ENCODE measurements at places on chromosomes 6 and 20.

GRCh38 chr20:19760371-19760721, 2.3 kb downstream of the RIN2 start:
- no peak overlapping the region for H3K4me3 ChIP-seq
- H3K36me3 ChIP-seq, result no peaks in the 10 kb centered on the region
- DNase-seq, result no peak
- peaks cover 44% of the 10 kb centered on the region for H3K27me3 ChIP-seq

DNA sequence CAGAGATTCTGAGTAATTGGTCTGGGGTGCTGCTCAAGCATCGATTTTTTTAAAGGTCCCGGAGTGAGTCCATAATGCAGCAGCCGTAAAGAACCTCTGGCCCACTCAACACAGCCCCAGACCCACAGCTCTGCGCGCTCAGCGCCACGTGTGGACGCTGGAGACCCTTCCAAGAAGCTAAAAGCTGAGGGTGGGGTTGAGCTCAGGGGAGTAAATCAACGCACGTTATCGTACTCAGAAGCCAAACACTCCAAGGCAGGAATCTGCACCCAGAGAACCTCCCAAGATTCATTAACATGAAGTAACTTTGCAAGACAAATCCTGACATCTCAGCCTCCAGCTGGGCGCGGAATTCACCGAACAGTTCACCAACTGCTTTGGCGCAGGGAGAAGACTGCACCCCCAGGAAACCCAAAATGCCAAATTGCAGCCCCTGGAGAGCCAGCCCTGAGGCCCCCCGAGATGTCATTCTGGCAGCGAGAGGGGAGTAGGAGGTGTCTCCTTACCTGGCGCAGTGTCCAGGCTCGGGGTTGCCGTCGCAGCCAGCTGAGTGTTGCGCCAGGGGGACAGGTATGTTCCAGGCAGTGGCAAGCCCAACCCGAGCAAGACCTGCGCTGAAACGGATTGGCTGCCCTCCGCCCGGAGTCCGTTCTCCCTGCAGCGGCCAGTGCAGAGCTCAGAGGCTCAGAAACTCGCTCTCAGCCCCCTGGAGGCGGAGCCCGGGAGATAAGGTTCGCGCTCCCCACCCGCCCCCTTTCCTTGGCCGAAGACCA, at the start of gene COL21A1:
Gene COL21A1 (minus strand): TSS at position 700 of the 773 bp plus-strand sequence. CDS start 64,962 bp downstream, outside the sequence.
- peaks cover 5% of the 10 kb centered on the region for H3K27me3 ChIP-seq
- DNase-seq, result no peak
- no peaks in the 10 kb centered on the region for H3K4me1 ChIP-seq
- H3K27ac ChIP-seq, result no peak within 1 kb of the TSS
- H3K4me3 ChIP-seq, result no peak within 1 kb of the TSS

- no peaks in the 10 kb centered on the region for H3K27me3 ChIP-seq
- H3K36me3 ChIP-seq, result no peaks in the 10 kb centered on the region
- DNase-seq, result no peak
- no peak overlapping the region for H3K4me3 ChIP-seq
These were observed 32.1 kb downstream of the PSMG4 start for GRCh38 chr6:3290931-3291211.

DNA sequence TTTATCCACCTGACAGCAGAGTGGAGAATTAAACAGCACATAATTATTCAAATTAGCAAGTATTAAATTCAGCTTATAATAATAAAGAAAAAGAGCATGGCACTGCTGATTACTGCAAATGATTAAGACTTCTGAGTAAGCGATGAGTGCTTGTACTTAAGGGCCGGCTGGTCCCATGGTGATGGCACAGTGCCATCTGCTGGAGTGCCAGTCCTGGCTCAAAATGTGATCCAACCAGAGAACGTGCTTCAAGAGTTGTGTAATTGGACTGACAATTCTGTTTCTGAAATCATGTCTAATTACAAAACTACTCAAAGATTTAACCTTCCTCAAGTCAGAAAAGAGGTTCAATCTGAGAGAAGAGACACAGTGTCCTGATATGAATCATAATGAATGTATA, 181.6 kb upstream of the RGS17 start:
- H3K27ac ChIP-seq, result no peak overlapping the region
- no peak overlapping the region for H3K4me3 ChIP-seq
- no peaks in the 10 kb centered on the region for H3K36me3 ChIP-seq
- DNase-seq, result peak; percentile 6

DNA sequence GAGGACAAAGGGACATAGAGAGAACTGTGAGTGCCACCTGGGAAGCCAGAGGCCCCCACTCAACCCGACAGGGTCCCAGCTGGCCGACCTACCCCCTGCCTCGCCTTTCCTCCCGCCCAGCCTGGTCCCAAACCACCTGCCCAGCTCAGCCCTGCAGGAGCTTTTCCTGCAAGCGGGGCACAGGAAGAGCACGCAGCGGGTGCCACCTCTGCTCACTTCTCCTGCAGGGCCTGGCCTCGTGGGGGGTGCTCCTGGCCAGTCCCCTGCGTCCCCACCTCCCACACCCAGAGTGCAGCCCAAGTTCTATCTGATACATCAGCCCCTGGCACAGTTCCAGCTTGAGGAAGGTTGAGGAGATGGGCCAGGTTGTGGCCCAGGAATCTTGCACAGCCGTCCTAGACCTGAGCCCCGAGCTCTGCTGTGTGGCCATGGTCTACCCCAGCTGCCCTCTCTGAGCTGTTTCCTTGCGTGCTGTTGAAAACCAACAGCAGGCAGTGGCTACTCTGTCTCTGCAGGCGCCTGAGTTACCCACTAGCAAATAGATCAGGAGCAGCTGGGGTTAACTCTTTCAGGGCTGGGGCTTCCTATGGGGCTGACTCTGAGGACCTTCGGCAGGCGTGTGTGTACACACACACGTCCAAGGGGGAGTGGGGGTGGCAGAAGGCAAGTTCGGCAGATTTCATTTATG, 1.7 kb downstream of the NECAB3 start:
- H3K36me3 ChIP-seq, result peaks cover 20% of the 10 kb centered on the region
- peaks cover 22% of the 10 kb centered on the region for H3K4me1 ChIP-seq
- peak overlapping the region; percentile 86 for H3K4me3 ChIP-seq
- peak overlapping the region; percentile 63 for H3K27ac ChIP-seq
- H3K27me3 ChIP-seq, result no peaks in the 10 kb centered on the region

GRCh38 chr20:47088335-47088734, 193.7 kb downstream of the EYA2 start:
- no peak overlapping the region for H3K4me3 ChIP-seq
- no peak for DNase-seq
- H3K4me1 ChIP-seq, result no peaks in the 10 kb centered on the region
- no peaks in the 10 kb centered on the region for H3K36me3 ChIP-seq

- DNase-seq, result no peak
- peaks cover 3% of the 10 kb centered on the region for H3K4me1 ChIP-seq
- no peak overlapping the region for H3K27ac ChIP-seq
- H3K4me3 ChIP-seq, result no peak overlapping the region
- no peaks in the 10 kb centered on the region for H3K36me3 ChIP-seq
These were observed 40.4 kb upstream of the NAA20 start for GRCh38 chr20:19976595-19977372.

DNA sequence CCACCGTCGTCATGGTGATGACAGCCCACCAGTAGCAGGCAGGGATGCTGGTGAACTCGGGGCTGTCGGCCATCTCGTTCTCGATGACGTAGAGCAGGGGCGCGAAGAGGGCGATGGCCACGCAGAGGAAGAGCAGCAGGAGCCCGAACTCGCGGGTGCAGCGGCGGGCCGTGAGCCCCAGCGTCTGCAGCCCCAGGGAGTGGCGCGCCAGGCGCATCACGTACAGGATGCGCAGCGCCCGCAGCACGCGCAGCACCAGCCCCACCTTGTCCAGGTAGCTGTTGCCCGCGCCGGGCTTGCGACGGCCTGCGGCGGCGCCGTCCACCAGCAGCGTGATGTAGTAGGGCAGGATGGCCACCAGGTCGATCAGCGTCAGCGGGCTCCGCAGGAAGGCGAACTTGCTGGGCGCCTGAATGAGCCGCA, 18.6 kb downstream of the KCNG1 start:
- H3K27me3 ChIP-seq, result no peaks in the 10 kb centered on the region
- no peaks in the 10 kb centered on the region for H3K4me1 ChIP-seq
- DNase-seq, result no peak
- H3K36me3 ChIP-seq, result no peaks in the 10 kb centered on the region

Measured in T-helper 2 cell treated with Interferon-gamma antibody and Interleukin-4, amounts not matched to agents 5 μg/mL and 100 μg/mL, for 36 hours (primary cell).